ENCODE measurements at places on chromosomes 1 and 21.

- DNase-seq, result no peak
These were observed 15.8 kb downstream of the UBE2G2 start for GRCh38 chr21:44785620-44786335.

- DNase-seq, result peak; percentile 10
These were observed 5.0 kb downstream of the SLC22A15 start for GRCh38 chr1:115980998-115981993.

GRCh38 chr1:173422456-173422976 is 54.6 kb upstream of the PRDX6 start:
- no peak for DNase-seq

DNA sequence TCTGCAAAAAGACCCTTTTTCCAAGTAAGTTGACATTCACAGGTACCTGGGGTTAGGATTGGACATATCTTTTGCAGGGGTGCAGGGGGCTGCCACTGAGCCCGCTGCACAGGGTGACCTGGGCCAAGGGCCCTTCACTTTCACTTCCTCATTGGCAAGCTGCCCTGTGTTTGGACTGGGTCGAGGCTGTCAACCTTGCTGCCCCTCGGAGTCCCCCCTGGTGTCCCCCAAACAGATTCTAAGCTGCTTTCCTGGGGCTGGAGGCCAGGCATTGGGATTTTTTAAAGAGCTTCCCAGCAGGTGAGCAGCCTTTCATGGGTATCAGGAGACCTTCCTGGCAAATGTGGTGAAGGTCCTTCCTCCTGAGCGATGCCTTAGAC is 7.9 kb upstream of the UMODL1 start:
- no peak for DNase-seq

DNA sequence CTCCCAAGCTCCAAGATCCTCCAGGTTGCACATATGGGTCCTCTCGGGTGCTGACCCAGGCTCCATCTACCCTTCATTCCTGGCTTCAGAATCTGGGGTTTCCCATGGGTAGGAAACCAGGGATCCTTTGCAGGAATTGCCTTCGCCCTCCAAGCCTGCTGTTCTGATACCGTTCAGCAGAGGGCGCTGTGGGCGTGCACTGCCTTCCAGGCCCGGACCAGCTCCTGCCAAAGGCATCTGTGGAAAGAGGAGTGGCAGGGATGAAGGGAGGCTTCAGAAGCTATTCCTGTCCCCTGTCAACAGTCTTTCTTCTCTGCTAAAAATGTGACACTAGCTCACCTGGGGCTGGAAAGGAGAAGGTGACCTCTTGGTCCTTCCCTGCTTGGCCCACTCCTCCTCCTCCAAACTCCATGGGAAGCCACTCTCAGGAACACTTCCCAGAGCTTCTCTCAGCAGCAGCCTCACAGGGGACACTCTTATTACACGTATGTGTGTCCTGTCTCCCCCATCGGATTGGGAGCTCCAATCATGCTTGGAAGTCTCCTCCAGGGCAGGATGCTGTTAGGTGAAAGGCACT is 71.2 kb downstream of the VWA5B1 start:
- DNase-seq, result peak; percentile 24

- DNase-seq, result no peak
These were observed 33.2 kb downstream of the HSD3B2 start for GRCh38 chr1:119448127-119448511.

GRCh38 chr1:78070758-78071157 is 25.0 kb downstream of the GIPC2 start:
- no peak for DNase-seq

DNA sequence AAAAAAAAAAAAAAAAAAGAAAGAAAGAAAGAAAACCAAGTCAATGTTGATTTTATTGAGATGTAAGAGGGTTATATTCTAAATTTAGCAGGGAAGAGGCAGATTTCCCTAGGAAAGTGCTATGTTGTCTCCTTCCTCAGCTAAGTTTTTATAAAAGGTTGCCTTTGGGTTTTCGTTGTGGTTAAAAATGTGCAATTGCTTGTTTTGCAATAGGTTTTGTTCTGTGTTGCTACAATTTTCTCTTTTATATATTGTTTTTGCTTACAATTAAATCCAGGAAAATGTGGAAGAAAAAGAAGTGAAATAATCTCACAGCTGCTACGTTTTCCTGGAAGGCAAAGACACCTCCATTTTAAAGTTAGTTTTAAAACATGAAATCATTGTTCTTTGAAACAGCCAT is 136.7 kb upstream of the C1orf105 start:
- no peak for DNase-seq

DNA sequence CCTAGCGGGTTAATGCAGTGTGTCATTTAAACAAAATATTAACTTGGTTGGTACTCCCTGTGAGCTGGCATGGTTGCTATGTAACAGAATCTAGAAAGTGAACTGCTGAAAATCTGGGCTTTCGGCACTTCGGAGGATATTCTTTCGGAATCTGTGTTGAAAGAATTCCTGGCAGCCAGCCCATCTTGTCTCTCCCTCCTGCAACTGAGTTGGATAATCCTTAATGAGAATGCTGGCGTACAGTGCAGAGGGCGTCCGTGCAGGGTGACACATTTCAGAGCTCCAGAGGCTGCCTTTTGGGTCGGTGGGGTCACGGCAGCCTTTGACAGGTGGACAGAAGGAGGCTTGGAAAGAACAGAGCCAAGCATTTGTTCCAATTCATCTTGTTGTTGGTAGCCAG is 3.7 kb downstream of the KAZN start:
- no peak for DNase-seq
